Left cardiac atrium (tissue), 4 donors: ENCODE measurements at places on chromosomes 16 and 17. TPM values are rescaled to one million over a fixed set of nuclear protein-coding genes. Genes with fewer than 3 reads are reported as not detected.

- DNase-seq: peak; percentile 31
These were observed 24.9 kb downstream of the CDRT15 start for GRCh38 chr17:14211801-14212200.

Gene PHKB
- 53.5 TPM for total RNA-seq

GRCh38 chr17:3762922-3763776, 37.8 kb downstream of the ITGAE start:
- DNase-seq: peak; percentile 4

Gene CD300LD
- total RNA-seq: not detected

GRCh38 chr16:56354746-56355145, 70.6 kb downstream of the AMFR start:
- DNase-seq: peak; percentile 14
